ENCODE measurements at places on chromosomes 7 and 10.

- no peak for DNase-seq
Observed at GRCh38 chr10:481628-482027, 207.8 kb downstream of the DIP2C start.

DNA sequence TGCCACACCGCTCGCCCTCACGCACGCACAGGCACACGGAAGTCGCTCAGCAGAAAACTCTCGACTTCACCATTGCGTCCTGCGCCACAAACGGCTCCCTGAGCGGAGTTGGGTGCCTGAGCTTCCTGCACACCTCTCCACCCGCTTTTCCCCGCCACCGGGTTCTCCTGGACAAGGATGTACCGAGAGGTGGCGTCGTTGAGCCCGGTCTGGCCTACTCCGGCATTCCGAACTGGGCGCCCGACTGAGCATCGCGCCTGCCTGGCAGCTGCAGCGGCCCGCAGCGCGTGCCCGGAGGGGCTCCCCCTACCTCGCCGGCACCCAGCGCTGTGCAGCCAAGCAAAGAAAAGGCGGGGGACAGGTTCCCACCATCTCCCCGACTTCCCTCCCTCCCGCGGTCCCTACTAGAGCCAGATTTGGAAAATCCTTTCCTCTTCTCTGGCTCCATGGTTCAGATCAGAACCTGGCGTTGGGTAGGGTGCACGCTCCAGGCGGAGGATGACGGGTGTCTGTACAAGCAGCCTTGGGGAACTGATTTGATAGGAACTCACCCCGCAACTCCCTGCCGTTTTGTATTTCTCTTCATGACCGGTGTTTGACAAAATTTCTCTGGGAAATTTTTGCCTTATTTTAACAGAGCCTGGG is 1.7 kb downstream of the SORCS3 start:
- DNase-seq: peak; percentile 78

DNA sequence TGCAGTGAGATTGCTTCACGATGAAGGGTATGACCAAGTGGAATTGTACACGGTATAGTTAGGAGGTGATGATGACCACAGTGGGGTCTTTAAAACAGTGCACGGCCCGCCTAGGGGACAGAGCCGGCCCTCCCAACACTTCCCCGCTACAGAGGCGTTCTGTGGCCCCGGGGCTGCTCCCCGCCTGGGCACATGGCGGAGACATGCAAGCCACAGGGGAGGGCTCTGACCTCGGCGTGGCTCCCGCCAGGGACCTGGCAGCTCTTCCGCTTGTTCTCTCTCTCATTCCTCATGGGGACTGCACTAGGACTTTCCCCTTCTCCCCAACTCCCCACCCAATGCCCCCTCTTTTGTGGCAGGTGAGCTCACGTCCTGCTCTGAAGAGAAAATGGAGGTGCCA is 393.8 kb downstream of the DNAJB6 start:
- no peak for DNase-seq

GRCh38 chr7:11742496-11742895 is 89.5 kb downstream of the THSD7A start:
- DNase-seq: no peak

DNA sequence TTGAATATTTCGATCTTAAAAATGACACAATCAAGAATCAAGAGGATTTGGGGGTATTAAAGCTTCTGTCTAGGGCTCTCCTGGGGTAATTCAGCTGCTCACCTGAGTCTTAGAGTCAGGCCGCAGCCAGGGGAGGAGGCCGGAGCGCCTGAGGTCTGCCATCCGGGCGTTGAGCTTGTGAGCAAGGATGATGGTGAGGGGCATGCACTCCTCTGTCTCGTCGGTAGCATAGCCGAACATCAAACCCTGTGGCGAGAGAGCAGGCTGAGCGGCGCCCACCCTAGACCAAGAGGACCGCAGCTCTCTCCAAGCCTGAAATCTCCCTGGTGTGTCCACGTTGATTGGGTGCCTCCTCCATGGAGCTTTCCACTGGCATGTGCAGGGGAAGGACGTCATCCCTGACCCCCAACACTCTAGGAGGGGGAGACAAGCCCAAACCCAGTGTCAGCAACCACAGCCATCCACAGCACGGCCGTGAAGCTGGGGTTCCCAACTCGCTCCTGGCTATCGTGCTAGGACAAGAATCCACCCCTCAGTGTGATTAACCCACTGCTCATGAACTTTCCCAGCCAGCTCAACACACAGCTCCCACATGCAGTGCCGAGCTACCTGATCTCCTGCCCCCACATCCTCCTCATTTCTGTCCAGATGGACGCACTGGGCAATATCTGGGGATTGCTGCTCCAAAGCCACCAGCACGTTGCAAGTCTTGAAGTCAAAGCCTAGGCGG is 9.2 kb downstream of the MAT1A start:
- no peak for DNase-seq

- DNase-seq: no peak
Observed at GRCh38 chr10:106402458-106402857, 762.0 kb downstream of the SORCS1 start.

DNA sequence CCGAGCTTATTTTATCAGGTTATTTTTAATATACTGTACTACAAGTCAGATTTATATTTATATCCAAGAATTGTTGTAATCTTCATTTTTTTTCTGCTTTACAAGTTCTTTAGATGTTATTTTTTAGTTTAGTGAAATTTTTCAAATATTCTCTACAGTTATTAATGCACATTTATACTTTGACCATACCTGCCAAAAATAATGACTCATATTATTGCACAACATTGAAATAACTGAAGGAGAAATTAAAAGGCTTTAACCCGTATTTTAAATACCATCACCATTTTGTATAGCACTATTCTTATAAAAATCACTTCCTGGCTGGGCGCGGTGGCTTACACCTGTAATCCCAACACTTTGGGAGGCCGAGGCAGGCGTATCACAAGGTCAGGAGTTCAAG is 278.5 kb downstream of the BICC1 start:
- DNase-seq: no peak

DNA sequence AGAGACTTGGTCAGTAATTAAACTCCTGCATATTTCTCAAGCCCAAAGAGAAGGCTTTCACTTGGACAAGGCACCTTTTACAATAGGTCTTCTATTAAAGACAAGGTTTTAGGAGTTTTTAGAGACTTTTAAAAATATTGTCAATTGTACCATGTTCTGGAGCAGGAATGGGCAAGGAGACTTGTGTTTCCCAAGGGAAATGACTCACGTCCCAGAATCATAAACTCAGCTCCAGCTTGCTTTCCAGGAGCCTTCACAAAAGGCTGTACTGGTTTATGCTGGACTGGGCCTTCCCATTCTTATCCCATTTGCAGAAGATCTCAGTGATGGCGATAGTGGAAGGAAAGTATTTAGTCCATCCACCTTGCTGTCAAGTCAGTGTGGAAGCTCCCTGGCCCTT is 7.8 kb upstream of the GLI3 start:
- DNase-seq: peak; percentile 71

GRCh38 chr10:94102436-94102835 is 108.7 kb downstream of the PLCE1 start:
- DNase-seq: no peak

DNA sequence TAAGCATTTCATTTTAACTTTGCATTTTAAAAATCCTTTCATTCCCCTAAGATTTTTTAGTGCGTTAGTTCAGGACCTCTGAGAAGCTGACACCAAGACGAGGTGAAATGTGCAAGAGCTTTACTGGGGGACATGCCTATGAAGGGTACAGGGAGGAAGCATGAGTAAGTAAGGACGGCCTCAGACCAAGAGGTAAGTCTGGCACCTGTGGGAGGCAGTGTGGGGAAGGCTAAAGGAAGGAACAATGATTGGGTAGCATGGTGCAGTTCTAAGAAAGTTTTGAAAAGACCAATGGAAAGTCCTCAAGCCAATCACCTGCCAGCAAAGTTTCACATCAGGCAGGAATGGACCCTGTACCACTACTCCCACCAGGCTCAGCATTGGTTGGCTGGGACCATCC is 369.2 kb downstream of the GFRA1 start:
- no peak for DNase-seq

DNA sequence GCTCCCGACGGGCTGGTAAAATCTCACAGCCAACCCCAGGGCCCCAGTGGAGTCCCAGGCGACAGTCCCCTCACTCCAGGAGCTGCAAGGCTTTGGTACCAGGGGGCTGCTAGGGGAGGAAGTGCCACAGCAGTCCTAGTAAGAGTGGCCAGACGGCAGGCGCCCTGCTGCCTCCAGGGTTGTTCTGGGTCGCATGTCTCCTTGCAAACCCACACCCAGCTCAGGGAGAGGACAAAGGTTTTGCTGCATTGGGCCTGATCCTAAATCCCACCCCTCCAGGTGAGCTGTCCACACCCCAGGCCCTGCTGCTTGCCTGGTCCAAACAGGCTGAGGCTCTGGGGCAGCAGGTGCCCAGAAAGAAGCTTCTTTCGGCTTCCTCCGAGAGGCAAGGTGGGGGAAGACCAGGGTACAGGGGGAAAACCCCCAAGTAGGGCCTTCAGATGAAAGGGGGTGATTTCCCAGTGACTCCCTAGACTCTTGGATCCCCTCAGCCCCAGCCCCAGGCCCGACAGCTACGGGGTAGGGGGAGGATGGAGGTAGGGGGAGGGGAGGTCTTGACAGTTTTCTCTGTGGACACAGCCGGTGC is 4.2 kb upstream of the KCP start:
- DNase-seq: no peak

- DNase-seq: no peak
Observed at GRCh38 chr10:27372095-27372494, 131.5 kb upstream of the ACBD5 start.

DNA sequence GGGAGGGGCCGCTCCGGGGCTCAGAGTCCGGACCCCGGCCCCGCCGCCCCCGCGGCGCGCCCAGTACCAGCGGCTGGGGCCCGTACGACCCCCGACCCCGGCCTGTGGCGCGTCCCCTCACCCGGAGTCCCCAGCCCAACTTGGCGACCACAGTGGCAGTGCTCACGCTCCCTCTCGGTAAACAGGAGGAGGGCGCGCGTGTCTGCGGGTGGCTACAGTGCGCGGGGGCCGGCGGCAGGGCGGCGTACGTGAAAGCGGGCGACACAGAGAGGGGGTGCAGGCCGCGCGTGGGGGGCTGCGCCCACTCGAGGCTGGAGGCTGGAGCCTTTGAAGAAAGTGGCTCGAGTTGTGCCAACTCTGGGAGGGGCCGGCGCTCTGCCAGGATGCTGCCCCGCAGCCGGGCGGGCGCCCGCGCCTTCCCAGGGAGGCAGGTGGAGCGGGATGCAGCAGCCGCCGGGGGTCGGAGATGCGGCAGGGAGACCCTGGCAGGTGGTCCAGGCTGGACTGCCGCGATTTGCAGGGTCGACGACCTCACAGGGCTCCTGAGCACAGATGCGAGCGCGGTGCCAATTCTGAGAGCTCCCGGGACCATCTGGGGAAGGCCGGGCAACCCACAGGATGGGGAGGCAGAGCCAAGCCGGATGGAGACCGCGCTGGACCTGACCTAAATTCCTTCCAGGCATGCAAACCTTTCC is 655 bp downstream of the PTPRE start:
- DNase-seq: peak; percentile 33

DNA sequence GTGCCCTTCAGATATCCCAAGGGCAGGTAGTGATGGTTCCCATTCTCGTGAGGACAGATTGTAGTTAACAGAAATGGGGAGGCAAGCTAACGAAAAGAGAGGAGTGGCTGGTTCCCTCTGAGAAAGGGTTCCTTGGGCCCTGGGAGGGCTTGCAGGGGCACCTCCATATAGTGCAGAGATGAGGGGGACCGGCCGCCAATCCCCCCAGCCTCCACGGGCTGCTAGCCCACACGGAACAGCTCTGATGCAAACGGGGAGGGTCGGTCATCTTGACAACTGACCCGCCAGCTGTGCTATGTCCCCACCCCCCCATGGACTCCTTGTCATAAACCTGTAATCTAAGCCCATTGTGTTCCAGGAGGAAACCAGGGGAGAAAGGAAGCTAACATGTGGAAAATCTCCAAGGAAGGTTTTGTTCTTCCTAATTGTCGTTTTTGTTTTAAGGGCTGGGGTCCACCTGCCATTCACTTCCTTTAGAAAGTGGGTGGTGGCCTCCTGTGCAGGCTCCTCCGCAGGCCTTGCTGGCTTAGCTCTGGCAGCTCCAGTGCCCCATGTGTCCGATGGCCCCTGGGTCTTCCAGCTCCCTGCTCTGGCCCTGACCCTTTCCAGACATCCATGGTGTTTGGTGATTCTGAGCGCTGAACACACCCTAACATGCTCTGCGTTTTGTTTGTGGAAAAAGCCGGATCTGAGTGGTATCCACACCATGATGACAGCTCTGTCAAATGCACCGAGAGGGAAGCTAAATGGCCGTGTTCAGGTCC is 15.9 kb downstream of the ADCY1 start:
- DNase-seq: no peak

GRCh38 chr7:35365523-35365922 is 111.6 kb upstream of the TBX20 start:
- DNase-seq: no peak

DNA sequence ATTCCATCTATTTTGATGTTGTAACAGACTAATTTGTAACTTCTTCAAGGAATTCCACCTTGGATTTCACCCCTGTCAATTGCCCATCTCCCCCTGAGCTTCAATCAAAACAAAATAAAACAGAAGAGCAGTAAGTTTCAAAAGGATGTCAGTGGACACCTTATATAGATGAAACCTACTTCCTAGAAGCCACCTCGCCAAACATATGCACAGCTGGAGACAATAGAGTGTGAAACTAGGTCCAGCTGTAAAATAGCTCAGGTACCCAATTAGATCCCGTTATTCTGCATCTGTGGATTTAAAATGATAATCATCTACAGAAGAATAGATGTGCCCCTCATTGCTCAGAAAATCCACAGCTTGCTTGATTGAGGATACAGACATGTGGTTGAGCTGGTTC is 598.6 kb downstream of the SH2D4B start:
- no peak for DNase-seq
